ENCODE measurements at places on chromosomes 6 and 20.

- peak; percentile 31 for DNase-seq
These were observed at the start of gene SUPT3H for GRCh38 chr6:45377554-45378333. SUPT3H (minus strand) TSS chr6:45377934.

- DNase-seq: no peak
These were observed 238.1 kb upstream of the IRAK1BP1 start for GRCh38 chr6:78629154-78629721.

DNA sequence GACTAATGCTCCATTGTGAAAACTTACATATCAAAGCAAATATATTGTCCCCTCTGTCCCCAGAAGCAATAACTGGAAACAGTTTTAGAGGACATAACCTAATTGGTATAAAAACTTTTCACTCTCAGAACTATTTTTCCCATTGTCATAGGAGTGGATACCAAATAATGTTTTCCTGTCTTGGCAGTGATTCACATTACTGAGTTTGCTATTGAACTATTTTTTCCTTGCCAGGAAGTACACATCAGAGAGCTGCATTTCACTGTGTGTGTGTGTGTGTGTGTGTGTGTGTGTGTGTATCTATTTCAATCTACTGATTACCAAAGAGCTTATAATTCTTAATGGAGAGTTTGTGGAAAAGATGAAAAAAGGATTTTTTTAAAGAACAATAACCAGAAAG, 45.4 kb downstream of the AKAP12 start:
- DNase-seq: no peak

DNA sequence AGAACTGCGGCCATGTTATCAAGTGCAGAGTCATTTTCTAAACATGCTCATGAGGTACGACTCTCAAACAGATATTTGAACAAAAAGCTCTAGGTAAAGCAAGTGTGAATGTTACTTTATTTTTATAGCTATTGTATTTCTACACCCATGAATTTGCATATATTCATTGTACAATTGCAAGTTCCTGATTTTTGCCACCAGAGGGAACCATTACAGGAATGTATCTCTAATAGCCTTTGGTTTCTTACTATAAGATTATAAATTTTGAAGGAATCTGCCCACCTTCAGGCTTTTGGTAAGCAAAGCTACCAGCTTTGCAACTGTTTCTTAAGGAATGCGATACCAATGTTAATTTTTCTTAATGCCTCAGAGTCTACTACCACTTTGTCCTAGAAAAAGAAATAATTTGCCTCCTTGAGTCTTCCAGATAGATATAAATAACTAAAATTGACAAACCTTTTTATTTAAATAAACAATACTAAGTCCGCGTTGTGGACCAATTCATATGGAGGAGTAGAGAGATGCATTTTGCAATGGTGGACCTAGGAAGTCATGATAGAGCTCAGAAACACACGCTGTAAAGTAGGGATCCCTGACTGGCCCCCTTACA, 125.4 kb upstream of the SAMD5 start:
- no peak for DNase-seq

- no peak for DNase-seq
These were observed 273.4 kb downstream of the MEI4 start for GRCh38 chr6:77926198-77926751.

DNA sequence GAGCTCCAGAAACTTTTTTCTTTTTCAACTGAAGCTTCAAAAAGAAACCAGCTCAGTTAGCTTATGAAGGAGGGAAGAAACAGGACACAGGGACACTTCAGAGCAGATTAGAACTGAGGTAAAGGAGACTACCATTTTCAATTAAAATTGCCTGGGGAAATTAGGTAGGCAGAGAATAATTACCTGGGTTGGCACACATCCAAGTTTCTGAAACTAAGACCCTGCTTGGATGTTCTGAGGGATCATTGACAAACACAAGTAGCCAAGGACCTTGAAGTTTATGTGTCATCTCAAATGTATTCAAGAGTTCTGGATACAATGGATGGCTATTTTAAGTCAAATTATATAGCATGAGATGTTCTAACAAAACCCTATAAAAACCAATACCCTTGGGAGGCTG, 137.6 kb downstream of the PLCB4 start:
- DNase-seq: no peak

- no peak for DNase-seq
These were observed 23.3 kb upstream of the BCAS1 start for GRCh38 chr20:54093423-54094267.

DNA sequence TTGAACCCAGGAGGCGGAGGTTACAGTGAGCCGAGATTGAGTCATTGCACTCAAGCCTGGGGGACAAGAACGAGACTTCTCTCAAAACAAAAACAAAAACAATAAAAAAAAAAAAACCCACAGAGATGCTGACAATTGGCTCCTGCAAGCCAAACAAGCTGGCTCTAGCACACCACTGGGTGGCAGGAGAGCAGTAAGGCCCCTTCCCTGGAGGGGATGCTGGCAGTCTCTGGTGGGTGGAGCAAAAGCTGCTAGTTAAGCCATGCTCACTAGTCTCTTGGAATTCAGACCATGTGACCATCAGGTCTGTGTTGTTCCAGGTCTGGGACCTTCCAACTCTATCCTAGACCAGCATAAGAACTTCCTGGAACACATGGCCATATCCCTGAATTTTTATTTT, 18.9 kb upstream of the DSN1 start:
- DNase-seq: no peak

- no peak for DNase-seq
These were observed 43.6 kb downstream of the KIAA1755 start for GRCh38 chr20:38216746-38217595.

DNA sequence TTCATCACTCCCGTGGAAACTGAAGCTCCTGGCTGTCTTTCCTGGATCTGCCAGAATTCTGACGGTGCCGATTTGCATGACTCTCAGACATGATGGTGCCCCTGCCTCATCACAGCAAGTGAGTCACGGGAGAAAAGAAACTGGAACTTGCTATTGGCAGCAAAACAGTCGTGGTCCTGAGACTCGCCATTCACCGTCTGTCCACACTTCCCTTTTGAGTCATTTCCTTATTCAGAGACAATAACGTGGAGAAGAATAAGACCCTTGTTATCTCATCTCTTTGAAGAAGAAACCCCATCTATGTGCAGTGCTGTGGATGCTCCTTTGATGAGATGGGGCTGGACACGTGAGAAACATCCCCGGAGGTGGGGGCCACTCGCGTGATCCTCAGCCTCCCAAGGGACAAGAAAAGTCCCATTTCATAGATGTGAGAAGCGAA, 4.2 kb downstream of the GPR31 start:
- no peak for DNase-seq

- DNase-seq: no peak
These were observed 15.6 kb upstream of the UBE2J1 start for GRCh38 chr6:89368107-89368506.

- no peak for DNase-seq
These were observed 5.2 kb upstream of the IL17A start for GRCh38 chr6:52180787-52181558.

DNA sequence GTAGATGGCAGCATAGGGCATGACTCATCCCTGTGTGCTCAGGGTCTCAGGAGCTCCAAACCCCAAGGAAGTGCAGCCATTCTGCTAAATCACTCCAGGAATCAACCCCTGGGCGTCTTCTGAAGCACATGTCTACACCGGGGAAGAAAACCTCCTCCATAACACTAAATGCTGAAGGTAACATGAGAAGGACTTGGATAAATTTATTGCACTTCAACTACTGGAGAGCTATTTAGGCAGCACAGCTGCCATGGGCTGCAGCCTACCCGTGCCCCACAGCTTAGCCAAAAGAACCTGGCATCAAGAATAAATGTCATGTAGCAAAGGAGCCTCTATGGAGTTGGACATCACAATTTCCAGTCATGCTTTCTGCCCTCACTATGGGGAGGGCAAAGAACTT, 152.4 kb upstream of the PROKR2 start:
- no peak for DNase-seq

DNA sequence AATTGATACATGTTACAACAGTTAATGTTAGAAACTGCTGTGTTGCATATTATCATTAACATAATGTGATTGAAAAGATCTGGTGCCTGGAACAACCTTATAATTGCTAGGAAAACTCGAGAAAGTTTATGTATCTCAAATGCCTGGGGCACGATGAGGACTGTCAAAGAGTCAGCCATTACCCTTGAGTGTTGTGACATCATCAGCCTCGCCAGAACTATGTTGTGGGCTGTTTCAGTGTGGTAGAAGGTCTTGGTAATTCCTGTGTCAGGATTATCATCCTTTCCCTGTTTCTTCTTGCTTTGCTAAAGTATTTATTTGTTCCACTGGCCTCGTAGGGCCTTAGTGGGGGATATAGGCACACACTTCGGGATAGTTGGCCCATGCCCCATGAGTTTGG, 185.1 kb downstream of the DTNBP1 start:
- DNase-seq: no peak

DNA sequence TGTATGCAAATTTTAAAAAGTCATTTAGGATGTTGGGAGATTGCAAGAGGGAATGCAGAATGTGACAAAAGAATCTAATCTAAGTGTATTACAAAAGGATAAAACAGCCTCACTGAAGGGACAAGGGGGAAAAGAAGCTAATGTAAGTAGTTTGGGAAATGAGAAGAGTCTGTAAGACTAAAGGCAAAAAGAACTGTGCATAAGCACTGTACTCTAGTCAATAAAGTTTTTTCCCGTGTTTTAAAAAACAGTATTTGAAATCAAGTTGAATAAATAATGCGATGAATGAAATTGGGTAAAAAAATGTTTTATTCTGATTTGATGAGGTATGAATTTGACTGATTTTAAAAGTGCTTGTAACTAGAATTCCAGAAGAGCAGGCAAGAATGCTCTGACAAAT, 149.8 kb downstream of the VEGFA start:
- no peak for DNase-seq

Measured in epithelial cell of prostate (primary cell).